Activated naive CD8-positive, alpha-beta T cell treated with anti-CD3 and anti-CD28 coated beads, Interleukin-2, amount 10 ng/mL, durations not matched to agents 7 days and 5 days (primary cell): ENCODE measurements at places on chromosomes 1 and 21. TPM values are rescaled to one million over a fixed set of nuclear protein-coding genes. Genes with fewer than 3 reads are reported as not detected.

- peaks cover 36% of the 10 kb centered on the region for H3K4me1 ChIP-seq
- H3K27me3 ChIP-seq = no peaks in the 10 kb centered on the region
- H3K4me3 ChIP-seq = no peak overlapping the region
- H3K36me3 ChIP-seq = peaks cover 6% of the 10 kb centered on the region
- DNase-seq = no peak
Observed at GRCh38 chr1:100456880-100457279, 81.1 kb upstream of the GPR88 start.

- no peaks in the 10 kb centered on the region for H3K36me3 ChIP-seq
- H3K27me3 ChIP-seq = peaks cover 8% of the 10 kb centered on the region
- H3K27ac ChIP-seq = no peak overlapping the region
Observed at GRCh38 chr1:182015360-182015759, 46.2 kb downstream of the ZNF648 start.

GRCh38 chr21:18545908-18546307 is 142.3 kb upstream of the TMPRSS15 start:
- no peaks in the 10 kb centered on the region for H3K27me3 ChIP-seq
- no peaks in the 10 kb centered on the region for H3K36me3 ChIP-seq
- no peaks in the 10 kb centered on the region for H3K4me1 ChIP-seq
- no peak overlapping the region for H3K27ac ChIP-seq
- DNase-seq = no peak

GRCh38 chr1:183267646-183268431 is 81.8 kb downstream of the LAMC2 start:
- DNase-seq = no peak
- H3K27me3 ChIP-seq = peaks cover 18% of the 10 kb centered on the region
- H3K4me1 ChIP-seq = no peaks in the 10 kb centered on the region
- no peak overlapping the region for H3K27ac ChIP-seq
- H3K4me3 ChIP-seq = no peak overlapping the region

- no peaks in the 10 kb centered on the region for H3K4me1 ChIP-seq
- no peaks in the 10 kb centered on the region for H3K27me3 ChIP-seq
- H3K36me3 ChIP-seq = no peaks in the 10 kb centered on the region
- H3K27ac ChIP-seq = no peak overlapping the region
- H3K4me3 ChIP-seq = no peak overlapping the region
Observed at GRCh38 chr1:164433141-164433817, 125.7 kb upstream of the PBX1 start.

The GJB5 gene
- not detected for total RNA-seq

The RNU1-4 gene
- 3,430 TPM for total RNA-seq

DNA sequence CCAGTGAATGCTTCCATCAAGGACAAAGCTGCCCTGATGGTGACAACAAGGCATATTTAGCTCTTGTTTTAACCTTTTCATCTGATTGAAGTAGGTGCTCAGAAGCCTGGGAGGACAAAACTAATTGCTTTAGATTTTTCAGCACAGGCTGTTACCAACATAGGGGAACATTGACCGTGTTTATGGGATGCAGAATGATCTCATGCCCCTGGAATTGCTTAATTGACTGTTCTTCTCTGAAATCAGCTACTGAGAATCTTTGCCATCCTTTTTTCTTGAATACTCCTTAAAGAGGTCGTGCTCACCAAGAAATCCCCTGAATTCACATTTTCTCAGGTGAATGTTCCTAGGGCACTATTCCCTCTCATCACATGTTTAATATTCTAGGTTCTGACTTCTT is 95.9 kb upstream of the CCDC190 start:
- no peak overlapping the region for H3K27ac ChIP-seq
- H3K4me3 ChIP-seq = no peak overlapping the region
- no peaks in the 10 kb centered on the region for H3K4me1 ChIP-seq
- DNase-seq = no peak
- H3K27me3 ChIP-seq = peaks cover 6% of the 10 kb centered on the region
- H3K36me3 ChIP-seq = no peaks in the 10 kb centered on the region

GRCh38 chr1:209207701-209208286 is 375.7 kb upstream of the CAMK1G start:
- peaks cover 30% of the 10 kb centered on the region for H3K27me3 ChIP-seq
- peak overlapping the region; percentile 9 for H3K4me3 ChIP-seq
- H3K4me1 ChIP-seq = peaks cover 4% of the 10 kb centered on the region
- peak; percentile 39 for DNase-seq
- H3K36me3 ChIP-seq = no peaks in the 10 kb centered on the region

GRCh38 chr1:111538343-111539025 is 35.1 kb upstream of the ADORA3 start:
- H3K4me3 ChIP-seq = no peak overlapping the region
- no peak overlapping the region for H3K27ac ChIP-seq
- DNase-seq = no peak
- peaks cover 4% of the 10 kb centered on the region for H3K36me3 ChIP-seq

The FCMR gene
- total RNA-seq = 145 TPM

GRCh38 chr1:85984636-85985035 is 171.9 kb downstream of the COL24A1 start:
- H3K4me1 ChIP-seq = no peaks in the 10 kb centered on the region
- no peak for DNase-seq
- H3K27me3 ChIP-seq = no peaks in the 10 kb centered on the region
- no peak overlapping the region for H3K4me3 ChIP-seq
- H3K27ac ChIP-seq = no peak overlapping the region

GRCh38 chr1:196056966-196057365 is 551.3 kb downstream of the KCNT2 start:
- H3K4me1 ChIP-seq = no peaks in the 10 kb centered on the region
- H3K4me3 ChIP-seq = no peak overlapping the region
- no peak overlapping the region for H3K27ac ChIP-seq
- H3K27me3 ChIP-seq = no peaks in the 10 kb centered on the region
- no peaks in the 10 kb centered on the region for H3K36me3 ChIP-seq
- DNase-seq = no peak

DNA sequence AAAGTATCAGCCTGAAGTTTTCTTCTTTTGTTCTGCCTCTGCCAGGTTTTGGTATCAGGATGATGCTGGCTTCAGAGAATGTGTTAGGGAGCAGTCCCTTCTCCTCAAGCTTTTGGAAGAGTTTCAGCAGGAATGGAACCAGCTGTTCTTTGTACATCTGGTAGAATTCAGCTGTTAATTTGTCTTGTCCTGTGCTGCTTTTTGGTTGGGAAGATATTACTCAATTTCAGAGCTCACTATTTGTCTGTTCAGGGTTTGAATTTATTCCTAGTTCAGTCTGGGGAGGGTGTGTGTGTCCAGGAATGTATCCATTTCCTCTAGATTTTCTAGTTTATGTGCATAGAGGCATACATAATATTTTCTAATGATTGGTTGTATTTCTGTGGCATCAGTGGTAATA is 12.8 kb downstream of the ZNF678 start:
- H3K27ac ChIP-seq = no peak overlapping the region
- H3K27me3 ChIP-seq = no peaks in the 10 kb centered on the region
- H3K36me3 ChIP-seq = peaks cover 34% of the 10 kb centered on the region

DNA sequence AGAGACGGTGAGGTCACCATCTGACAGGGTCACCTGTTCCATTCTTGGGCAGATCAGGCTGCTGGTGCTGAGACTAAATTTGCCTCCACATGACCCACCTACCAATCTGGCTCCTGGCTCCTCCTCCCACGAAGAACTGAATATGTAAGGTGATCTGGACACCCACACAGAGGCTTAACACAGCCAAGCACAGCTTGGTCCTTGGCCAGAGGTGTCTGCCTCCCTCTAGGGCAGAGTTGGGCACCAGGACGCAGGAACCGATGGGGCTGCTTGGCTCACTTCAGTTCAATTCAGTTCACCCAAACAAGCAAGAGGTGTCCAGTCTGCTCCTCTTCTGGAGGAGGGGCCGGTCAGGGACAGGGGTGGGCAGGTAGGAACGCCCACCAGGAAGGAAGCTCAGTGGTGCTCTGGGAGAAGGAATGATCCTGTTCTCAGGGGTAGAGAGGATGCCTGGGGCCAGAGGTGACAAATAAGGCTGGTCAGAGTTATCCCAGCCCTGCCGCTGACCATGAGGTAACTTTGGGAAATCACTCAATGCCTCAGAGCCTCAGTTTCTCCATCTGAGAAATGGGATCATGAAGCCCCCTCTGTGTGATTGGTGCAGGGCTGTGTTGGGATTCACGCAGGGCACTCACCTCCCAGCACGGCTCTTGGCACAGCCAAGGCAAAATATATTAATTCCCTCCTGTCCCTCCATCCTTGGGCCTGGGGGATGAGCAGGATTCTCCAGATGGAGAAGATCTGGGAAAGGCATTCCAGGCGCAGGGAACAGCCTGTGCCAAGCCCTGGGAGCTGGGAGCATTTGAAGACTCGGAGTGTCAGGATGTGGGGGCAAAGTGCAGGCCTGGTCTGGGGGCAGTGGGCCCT is 284.5 kb downstream of the PTPRU start:
- DNase-seq = no peak
- H3K4me1 ChIP-seq = no peaks in the 10 kb centered on the region
- no peak overlapping the region for H3K27ac ChIP-seq
- no peaks in the 10 kb centered on the region for H3K27me3 ChIP-seq
- no peaks in the 10 kb centered on the region for H3K36me3 ChIP-seq

- H3K27ac ChIP-seq = no peak overlapping the region
- no peak for DNase-seq
- no peak overlapping the region for H3K4me3 ChIP-seq
- H3K4me1 ChIP-seq = peaks cover 14% of the 10 kb centered on the region
- peaks cover 6% of the 10 kb centered on the region for H3K36me3 ChIP-seq
- peaks cover 12% of the 10 kb centered on the region for H3K27me3 ChIP-seq
Observed at GRCh38 chr1:58714544-58714943, 14.7 kb upstream of the MYSM1 start.

DNA sequence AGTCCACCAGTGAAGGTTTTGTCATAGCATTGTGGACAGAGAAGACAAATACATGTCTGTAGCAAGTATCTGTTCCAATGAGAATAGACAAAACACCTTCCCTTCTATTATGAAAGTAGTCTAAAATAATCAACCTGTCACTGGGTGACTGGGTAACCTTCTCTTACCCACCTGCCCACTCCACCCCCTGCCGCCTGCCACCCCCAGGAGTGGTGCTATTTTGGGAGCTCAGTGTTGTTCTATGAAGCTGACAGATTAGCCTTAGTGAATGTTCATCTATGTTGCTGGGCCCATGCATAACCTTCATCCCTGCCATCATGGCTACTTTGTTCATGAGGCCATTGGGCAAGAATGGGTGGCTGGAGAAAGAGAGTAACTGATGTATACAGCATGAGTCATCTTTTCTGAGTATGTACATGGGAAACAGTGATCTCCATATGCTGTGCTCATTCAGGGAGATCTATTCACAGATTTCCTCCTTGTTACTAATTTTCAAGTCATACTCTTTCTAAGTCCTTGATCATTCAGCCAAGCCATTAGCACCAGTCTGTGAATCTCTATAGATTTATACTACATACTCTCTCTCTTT is 24.8 kb downstream of the MARK1 start:
- H3K27me3 ChIP-seq = peaks cover 4% of the 10 kb centered on the region
- H3K4me1 ChIP-seq = no peaks in the 10 kb centered on the region
- DNase-seq = no peak
- no peak overlapping the region for H3K4me3 ChIP-seq
- H3K27ac ChIP-seq = no peak overlapping the region
- no peaks in the 10 kb centered on the region for H3K36me3 ChIP-seq

DNA sequence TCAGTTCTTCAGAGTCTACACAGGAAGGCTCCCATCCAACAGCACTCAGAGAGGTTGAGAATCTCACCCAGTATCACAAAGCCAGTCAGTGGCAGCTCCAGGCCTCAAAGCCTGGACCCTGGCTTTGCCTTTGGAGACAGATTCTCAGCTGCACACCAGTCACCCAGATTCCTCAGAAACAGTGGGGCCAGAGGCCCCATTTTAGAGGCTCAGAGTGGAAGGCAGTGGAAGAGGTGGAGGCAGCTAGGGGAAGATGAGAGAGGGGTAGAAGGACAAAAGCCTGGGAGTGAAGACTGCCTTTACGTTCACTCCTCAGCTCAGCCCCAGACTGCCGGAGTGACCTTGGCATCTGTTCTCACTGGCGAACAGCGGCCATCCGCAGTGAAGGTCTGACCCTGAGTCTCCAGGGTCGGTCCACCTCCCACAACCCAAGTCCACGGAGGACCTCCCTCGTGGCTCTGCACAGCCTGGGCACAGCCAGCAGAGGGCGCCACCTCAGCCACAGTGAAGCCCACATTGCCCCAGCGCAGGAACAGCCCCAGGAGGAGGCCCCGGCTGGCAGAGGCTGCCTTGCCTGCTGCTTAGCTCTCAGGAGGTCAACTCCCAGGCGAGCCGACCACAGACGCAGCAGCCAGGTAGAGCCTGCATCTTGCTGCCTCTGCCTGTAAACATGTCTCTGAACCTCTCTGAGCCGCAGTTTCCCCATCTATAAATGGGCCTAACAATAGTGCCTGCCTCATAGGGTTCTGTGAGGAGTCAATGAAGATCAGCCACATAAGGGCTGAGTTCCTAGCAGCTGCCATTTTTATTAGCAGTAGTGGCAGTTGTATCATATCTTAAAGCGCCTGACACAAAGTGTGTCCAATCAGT is 5.9 kb upstream of the FNDC5 start:
- H3K36me3 ChIP-seq = no peaks in the 10 kb centered on the region
- H3K4me3 ChIP-seq = no peak overlapping the region
- no peak overlapping the region for H3K27ac ChIP-seq
- DNase-seq = peak; percentile 74

DNA sequence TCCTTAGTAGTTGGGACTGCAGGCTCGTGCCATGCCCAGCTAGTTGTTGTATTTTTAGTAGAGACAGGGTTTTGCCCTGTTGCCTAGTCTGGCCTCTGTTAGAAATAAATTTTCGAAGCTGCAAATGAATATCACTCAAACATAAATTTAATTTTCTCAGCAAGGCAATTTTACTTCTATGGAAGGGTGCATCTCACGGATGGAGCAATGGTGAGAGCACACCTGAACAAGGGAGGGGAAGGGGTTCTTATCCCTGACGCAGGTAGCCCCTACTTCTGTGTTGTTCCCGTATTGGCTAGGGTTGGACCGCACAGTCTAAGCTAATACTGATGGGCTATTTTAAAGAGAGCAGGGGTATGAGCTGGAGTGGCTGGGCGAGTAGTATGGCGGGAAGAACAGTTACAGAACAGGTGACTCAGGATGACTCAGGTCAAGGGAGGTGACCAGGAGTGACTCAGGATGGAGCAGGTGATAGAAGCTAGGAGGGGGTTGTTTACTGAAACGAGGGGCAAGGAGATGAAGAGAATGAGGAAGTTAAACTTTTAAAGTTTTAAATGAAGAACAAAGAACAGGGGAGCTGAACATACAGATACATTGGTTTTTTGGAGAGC is 7.5 kb downstream of the MDM4 start:
- H3K4me3 ChIP-seq = peak overlapping the region; percentile 51
- DNase-seq = no peak
- peak overlapping the region; percentile 51 for H3K27ac ChIP-seq
- H3K36me3 ChIP-seq = peaks cover 53% of the 10 kb centered on the region
- H3K27me3 ChIP-seq = no peaks in the 10 kb centered on the region
- H3K4me1 ChIP-seq = peaks cover 33% of the 10 kb centered on the region

- H3K27ac ChIP-seq = no peak within 1 kb of the TSS
- peak; percentile 63 for DNase-seq
- H3K4me1 ChIP-seq = peaks cover 5% of the 10 kb centered on the region
- peaks cover 58% of the 10 kb centered on the region for H3K27me3 ChIP-seq
- H3K4me3 ChIP-seq = peak within 1 kb of the TSS; percentile 69
- no peaks in the 10 kb centered on the region for H3K36me3 ChIP-seq
Observed at GRCh38 chr1:236685917-236686814, at the start of gene ACTN2. ACTN2 (plus strand) TSS chr1:236686499; CDS start chr1:236686674, 175 bp downstream.
